ENCODE measurements at places on chromosomes 6 and 20.

GRCh38 chr20:16922834-16923233 is 174.7 kb downstream of the OTOR start:
- DNase-seq = no peak

GRCh38 chr6:137493218-137494038 is 766 bp downstream of the OLIG3 start:
- no peak for DNase-seq

DNA sequence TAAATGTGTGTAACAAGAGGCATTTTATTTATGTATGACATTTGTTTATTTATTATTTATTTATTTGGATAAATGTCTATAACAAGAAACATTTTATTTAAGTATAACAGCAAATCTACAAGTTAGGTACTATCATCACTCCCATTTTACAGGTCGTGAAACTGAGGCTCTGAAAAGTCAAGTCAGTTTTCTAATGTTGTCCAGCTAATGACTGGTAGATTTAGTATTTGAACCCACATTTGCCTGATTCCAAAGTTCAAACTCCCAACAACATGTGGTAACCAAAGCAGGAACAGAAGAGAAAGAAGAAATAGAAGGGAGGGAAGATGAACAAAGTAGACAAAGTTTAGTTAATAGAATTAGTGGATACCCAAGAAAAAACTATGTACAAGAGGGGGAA is 32.9 kb downstream of the BCAS1 start:
- no peak for DNase-seq

GRCh38 chr6:110472739-110473138 is 3.7 kb downstream of the SLC22A16 start:
- no peak for DNase-seq

GRCh38 chr20:10113746-10114145 is 79.0 kb downstream of the ANKEF1 start:
- DNase-seq = no peak

DNA sequence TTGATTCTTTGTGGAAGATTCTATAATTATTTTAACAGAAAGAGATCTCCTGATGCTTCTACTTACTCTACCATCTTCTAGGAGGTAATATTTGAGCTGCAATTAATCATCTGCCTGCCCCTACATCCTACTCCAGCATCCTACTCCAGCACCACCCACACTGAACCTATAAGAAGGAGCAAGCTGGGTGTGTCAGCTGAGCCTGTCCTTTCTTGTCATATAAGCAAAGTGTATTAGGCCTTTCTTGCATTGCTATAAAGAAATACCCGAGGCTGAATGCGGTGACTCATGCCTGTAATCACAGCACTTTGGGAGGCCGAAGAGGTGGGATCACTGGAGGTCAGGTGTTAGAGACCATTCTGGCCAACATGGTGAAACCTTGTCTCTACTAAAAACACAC is 84.2 kb upstream of the ARG1 start:
- no peak for DNase-seq

GRCh38 chr6:453152-453551 is 61.6 kb downstream of the IRF4 start:
- DNase-seq = no peak

DNA sequence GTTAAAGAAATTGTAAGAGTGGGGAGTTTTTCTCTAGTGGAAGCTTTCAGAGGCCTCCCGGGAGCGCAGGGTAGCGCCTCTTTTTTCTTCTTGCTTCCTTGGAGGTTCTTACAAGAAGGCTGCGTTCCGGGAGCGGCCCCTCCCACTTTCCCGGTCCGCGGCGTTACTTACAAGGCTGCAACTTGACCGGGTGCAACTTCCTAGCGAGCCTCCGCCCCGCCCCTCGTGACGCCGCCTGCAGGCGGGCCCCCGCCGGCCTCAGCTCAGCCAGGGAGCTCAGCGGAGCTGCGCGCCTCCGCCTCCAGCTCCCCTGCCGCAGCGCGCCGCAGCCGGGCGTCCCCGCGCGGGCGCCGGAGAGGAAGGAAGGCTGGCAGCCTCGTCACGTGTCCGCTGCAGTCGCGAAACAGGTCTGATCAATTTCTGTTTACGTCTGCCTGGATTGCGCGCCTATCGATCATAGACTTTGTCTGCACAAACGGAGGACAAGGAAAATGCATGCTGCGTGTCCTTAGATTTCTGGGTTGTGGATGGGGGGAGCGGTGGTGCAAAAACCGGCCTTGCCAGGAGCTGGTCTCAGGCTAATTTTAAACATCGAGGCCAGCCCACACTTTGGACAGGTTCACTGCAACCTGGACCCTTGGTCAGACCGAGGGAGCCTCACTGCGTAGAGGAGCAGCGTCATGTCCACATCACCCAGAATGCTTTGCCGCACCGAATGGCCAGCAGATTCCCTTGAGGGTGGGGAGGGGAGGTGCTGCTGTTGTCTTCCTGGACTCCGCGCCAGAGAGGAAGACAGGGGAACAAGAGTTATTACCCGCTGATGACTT is at the start of the genes FAM217B and PPP1R3D:
Gene FAM217B (plus strand): TSS at position 261 of the 827 bp plus-strand sequence. CDS start 3,555 bp downstream, outside the sequence.
Gene PPP1R3D (minus strand): TSS at position 177 of the 827 bp plus-strand sequence. CDS start 374 bp downstream, outside the sequence.
- peak; percentile 99 for DNase-seq

GRCh38 chr6:24929242-24929641 is 6.5 kb downstream of the RIPOR2 start:
- no peak for DNase-seq

DNA sequence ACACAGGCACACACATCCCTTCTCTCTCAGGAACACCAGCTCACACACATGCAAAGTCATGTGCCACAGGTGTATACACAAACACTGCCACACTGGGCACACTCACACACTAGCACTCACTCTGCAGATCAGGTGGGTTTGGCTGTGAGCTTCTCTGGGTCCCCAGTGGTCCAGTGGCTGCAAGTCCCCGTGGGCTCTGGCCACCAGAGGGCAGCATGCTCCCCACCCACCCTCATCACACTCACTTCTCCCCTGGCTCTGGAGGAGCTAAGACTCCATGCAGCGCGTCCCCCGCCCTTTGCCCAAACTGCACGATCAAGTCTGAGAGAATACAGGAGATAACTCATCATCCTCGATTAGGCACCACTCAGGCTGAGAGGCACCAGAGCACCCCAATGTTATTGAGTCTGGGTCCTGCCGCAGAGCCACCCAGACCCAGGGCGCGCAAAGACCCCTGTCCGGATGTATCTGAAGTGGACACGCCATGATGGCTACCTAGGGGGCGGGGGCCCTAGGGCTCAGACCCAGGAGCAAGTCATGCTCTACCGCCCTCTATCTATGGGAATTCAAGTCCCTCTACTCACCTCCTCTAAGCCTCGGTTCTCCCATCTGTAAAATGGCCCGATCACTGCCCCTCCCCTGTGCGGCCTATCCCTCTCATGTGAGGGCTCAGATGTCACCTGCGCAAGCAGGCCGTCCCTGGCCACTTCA is 90.5 kb downstream of the GRM4 start:
- DNase-seq = no peak

Data from mesenteric fat pad (tissue), 1 donor.